MCF 10A (cell line): ENCODE measurements at places on chromosomes 12 and 14. TPM values are rescaled to one million over a fixed set of nuclear protein-coding genes. Genes with fewer than 3 reads are reported as not detected.
A peak's percentile ranks its signal among the peaks of the same experiment; 100 is the strongest.

DNA sequence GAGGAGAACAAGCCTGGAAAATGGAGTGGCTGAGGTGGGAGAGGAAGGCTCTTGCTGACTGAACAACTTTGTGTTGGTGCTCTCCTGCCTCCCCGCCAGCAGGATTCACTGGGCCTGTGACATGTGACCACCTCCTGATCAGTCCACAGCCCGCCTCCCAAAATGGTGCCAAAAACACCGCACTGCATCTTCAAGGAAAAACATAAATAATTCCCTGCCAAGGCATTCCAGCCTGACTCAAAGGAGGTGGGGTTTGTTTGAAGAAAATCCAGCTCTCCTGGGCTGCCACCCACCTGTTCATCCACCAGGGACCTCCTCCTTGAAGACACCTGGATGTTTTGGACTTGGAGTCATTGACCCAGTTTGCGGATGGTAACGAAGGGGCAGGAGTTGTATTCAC lies 83.8 kb upstream of the PIWIL1 start:
- DNase-seq: no peak

DNA sequence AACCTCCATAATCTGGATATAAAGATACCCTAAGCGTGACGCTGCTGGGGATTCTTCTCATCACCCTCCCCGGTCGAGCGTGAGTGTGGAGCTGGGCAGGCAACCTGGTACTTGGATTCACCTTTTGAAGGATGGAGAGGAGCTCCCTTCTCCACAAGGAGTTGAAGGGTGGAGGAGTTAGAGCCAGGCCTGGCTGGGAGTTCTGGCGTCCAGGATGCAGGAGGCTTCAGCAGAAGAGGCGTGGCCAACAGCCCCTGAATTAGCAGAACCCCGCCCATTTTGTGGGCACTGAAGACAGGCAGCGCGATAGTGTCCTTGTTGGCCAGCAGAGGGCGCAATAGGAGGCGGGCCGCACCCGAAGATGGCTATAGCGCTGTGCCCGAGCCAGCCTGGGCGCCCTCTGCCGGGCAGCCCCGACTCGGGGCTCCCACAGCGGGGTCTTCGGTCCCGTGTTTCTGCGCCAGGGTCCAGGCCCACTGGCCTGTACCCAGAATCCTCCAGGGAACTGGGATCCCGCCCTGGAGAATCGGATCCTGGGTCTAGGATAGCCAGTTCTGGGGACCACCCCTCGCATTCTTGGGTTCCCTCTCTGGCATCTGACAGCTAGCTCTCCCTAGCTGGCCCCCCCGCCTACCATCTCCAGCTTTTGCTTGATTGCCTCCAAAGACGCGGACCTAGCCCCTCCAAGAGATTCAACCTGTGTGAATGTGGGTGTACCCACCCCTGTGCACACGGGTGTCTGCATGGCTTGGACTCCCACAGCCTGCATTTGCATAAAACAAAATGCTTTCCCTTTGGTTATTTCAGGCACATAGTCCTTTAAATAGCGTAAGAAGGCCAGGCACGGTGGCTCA lies 26.0 kb upstream of the SMUG1 start:
- DNase-seq: peak; percentile 93

DNA sequence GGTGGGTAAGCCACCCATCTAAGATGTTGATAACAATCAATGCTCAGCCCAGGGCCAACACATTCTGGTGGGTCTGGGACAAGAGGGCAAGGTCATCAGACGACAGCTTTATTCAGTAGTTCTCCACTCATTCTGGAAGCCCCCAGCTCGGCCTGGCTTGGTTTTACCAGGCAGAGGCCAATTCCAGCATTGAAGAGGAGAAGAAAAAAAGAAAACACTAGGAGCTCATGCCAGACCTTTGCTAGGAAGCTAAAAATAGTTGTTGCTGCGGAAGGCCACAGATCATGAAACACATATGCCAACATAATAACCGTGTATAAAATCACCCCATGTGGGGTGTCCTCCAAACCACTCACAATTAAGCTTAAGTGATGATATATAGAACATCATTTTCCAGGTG lies 44.4 kb downstream of the CCDC60 start:
- no peak for DNase-seq

DNA sequence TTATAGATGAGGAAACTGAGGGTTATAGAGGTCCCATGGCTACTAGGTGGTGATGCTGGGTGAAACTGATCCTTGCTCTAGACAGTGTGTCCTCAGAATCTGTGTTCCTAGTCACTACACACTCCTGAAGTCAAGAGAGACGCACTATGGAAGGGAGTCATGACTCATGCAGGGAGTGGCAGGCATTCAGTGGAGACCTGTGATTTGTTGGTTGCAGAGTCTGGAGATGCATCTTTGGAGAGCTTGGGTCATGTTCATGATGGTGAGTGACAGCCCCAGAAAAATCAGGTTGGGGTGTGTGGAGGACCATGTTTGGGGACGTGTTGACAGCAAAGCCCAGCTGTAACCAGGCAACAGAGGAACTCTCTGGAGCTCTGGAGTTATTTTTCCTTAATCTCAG lies 38.0 kb upstream of the FBXO21 start:
- DNase-seq: peak; percentile 54

DNA sequence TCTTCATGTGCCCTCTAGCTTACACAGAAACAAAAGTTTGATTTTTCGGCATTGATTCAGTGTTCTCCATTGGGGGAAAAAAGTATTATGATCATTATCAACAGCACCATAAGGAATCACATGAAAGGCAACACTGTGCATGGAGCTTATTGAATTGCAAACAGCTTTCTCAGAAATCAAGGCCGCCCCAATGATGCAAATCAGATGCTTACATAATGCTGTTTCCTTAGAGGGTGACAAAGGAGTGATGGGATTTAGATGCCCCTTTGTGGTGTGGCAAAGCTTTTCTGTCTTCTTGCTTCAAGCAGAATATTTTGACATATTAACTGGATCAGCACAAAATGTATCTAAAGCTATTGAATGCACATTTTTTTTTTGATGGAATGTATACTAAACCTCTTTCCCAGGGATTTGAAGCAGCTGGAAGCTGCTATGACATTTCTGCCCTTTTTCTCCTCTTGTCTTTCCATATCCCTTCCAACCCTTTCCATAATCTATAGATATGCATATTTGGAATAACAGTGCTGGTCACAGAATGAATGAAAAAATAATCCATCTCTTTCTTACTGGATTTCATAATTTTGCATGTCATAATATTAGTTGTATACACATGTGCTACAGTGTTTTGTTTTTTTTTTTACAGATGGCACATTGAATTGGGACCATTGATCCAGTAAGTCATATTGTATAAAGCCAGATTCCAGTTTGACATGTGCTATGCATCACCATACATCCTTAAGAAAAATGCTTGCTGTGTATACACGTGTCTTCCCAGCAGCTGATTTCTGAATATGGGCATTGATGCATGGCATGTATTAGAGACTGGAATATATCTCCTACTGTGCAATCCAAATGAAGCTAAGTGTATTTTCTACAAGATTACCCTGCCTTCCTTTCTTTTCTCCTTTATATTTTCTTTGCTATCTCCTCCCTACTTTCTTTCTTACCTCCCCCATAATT lies 259.7 kb upstream of the DCN start:
- no peak for DNase-seq

- no peak for DNase-seq
These were observed 460.0 kb downstream of the FUT8 start for GRCh38 chr14:65872536-65872935.

DNA sequence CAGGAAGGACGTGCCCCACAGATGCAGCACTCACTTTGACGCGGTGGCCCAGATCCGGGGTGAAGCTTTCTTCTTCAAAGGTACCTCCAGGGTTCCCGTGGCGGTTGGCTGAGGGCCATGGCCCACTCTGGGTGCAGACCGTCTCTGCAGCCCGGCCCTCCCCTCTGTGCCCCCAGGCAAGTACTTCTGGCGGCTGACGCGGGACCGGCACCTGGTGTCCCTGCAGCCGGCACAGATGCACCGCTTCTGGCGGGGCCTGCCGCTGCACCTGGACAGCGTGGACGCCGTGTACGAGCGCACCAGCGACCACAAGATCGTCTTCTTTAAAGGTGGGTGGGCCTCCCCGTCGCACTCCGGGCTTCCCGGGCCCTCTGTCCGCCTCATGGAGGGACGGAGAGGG lies 16.9 kb downstream of the MMP17 start:
- DNase-seq: no peak

DNA sequence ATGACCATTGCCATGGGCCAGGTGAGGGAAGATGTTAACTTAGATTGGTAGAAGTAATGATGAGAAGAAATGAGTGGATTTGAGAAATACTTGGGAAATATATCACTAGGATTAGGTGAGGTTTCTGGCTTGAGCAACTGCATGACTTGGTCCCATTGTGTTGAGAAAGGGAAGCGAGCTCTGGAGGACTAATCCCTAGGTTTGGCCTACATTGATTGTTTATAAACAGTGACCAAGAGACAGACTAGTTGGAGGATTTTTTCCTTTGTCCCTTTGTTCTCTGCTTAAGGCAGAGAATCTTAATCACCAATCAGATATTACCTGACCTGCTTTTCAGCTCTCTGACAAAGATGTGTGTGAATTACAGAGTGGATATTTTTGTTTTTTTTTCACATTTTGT lies 100.5 kb downstream of the AEBP2 start:
- no peak for DNase-seq

DNA sequence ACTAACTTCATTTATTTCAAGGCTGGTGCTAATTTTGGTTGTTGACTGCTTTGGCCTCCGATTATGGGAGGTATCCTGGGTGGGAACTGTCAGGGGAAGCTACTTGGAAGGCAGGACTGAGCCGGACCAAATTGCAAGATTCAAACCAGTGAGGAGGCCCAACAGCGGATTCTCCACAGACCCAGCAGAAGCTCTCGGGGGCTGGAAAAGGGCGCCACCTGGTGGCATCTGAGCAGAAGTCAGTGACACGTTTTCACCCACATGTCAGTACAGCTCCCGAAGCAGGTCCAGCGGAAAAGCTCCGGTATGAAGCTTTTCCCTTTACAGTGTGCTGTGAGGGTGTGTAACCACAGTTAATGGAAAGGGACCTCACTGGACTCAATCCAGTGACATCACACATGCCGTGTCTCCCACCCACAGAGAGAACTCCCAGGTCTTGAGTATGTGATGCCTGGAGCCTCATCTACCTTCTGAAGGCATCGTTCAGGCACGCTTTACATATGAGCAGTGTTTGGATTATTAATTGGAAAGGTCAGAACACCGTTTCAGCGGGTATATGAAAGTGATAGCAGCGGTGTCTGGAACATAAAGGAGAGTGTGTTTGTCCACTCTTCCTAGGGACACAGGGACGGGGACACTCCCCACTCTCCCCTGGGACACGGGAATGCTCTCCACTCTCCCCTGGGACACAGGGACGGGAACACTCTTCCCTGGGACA lies 3.6 kb upstream of the P2RX2 start:
- peak; percentile 84 for DNase-seq

DNA sequence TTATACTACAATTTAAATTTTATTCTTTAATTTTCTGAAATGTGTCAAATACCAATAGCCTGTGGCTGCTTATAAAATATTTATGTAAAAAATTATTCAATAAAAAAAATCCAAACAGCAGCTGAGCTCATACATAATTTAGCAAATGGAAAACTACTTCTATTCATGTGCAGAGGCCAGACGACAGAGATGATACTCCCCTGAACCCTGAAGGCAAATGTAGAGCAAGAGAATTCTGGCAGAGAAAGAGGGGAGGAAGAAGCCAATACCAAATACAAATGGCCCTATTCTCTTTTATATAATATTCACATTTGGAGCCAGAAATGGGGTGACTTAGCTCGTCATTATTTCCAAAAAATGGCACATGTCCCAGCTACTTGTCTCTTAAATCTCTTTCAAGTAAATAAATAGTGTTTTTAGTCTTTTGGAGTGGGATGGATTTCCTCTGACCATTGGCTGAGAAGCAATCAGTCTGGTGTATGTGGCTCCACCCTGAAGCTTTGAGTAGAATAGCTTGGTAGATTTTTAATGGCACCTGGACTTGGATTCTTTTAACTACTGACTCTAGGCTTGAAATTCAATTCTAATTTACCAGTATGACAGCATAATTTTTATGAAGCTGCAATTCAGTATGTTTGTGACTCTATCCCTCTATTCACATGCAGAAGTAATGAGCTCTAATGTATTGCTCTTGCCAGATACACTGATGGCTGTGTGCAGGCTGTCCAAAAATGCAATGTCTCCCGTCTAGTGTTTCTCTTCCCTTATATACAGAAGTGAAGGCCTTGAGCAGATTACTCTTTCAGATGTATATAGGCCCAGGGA lies 113.4 kb upstream of the SCAF11 start:
- DNase-seq: no peak

DNA sequence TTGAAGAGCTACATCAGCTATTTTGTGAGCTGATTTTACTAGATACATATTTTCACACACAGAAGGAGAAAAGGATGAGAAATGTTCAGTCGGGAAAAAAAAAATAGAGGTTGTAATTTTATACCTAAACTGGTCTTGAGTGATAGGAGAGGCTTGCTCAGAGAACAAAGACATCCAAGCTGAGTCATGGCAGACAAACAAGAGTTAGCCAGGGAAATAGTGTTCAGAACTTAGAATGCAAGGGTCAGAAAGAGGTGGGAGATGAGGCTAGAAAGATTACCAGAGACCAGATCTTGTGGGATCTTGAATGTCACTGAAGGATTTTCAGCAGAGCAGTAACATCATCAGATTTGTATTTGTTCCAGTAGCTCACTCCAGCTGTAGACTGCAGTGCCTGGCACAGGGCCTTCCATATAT lies 121.9 kb upstream of the ATF1 start:
- DNase-seq: peak; percentile 55

The IQSEC3 gene
- total RNA-seq: not detected in 2 replicates

The SENP1 gene
- 21.7 and 24.5 TPM in 2 replicates for total RNA-seq

The FAM90A1 gene
- total RNA-seq: not detected in 2 replicates

The SEC23A gene
- 79.3 and 82.4 TPM in 2 replicates for total RNA-seq

The RAN gene
- 1,362 and 1,467 TPM in 2 replicates for total RNA-seq

The OR4K13 gene
- total RNA-seq: not detected in 2 replicates
